Activated T-cell treated with anti-CD3 and anti-CD28 coated beads, Interleukin-2, amount 50 U/mL, for 72 hours (primary cell): ENCODE measurements at places on chromosomes 16 and 17.

DNA sequence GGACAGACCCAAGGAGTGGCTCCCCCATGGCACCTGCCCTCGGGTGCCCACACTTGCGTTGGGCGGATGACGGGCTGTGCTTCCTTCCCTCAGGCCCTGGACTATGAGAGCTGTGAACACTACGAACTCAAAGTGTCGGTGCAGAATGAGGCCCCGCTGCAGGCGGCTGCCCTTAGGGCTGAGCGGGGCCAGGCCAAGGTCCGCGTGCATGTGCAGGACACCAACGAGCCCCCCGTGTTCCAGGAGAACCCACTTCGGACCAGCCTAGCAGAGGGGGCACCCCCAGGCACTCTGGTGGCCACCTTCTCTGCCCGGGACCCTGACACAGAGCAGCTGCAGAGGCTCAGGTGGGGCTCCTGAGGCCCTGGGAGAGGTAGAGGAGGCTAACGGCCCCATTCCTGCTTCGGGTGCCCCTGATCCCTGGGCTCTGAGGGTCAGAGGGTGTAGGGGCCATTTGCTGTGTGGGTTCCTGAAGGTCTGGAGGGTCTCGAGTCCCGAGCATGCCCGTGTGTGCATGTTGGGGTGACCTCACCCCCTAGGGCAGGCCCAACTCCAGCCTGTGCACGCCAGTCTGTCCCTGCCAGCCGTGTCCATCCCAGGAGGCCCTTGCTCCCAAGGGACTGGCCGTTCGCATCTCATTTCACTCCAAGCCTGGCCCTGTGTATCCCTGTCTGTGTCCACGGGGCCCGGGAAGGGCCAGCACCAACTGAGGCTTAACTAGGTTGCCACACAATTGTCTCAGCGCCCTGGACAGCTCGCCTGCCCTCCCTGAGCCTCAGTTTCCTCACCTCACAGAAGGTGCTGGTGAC, 10.0 kb downstream of the SLC22A31 start:
- no peak for DNase-seq

DNA sequence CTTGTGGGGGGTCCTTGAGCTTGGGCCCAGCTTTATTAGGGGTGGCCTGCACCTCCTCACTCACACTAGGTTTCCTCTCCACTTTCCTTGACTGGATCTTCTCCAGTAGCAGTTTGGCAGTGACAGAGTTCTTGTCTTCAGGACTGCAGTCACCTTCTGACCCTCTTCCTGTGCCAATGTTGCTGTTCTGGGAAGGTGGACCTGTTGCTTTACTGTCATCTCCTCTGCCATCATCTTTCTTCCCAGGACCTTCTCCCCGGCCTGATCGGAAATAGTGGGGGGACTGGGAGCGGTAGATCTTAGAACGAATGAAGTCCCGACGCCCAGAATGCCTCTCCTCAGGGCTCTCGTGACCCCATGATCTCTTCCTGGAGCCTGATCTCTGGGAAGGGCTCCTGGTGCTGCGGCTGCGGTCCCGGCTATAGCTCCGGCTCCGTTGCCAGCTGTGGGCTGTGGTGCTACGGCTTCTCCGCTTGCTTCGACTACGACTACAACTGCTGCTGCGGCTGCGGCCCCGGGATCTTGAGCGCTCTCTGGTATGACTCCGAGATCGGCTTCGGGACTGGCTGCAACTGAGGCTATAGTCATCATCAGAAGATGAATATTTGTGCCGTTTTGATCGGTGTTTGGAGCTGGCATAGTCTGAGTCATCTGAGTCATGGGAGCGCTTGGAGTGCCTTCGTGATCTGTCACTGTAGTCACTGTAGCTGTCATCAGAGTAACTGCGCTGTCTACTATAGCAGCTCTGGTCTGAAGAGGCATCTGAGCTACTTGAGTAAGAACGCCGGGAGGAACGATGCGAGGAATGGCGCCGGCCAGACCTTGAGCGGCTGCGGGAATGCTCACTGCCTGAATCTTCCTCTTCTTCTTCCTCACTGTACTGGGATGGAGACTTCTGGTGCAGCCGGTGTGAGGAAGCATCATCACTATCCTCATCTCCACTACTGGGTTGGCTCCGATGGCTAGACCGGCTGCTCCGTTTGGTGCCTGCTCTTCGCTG, 9.5 kb upstream of the ITGA2B start:
- DNase-seq: no peak

DNA sequence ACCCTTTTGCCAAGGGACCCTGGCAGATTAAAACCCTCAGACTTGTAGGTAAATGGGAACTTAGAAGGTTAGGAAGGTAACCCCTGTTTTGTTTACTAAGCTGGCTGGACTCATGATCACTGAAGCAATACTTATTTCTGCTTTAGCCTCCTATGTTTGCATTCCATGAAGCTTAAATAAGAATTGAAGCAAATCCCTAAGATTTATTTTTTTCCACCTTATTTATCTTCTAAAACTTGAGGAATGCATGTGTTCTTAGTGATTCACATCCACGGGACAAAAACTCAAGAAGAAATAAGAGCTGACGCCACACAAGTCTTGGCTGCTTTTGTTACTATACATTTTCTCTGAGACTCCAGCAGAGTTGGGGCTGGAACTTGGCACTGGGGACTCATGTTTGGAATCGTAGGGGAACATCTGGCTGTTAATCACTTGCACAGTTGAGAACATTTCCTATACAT, 35.5 kb downstream of the CLUAP1 start:
- DNase-seq: no peak

- DNase-seq: no peak
Observed at GRCh38 chr16:57264950-57265371, 19.5 kb downstream of the PLLP start.

- DNase-seq: no peak
Observed at GRCh38 chr17:74686761-74687160, 26.0 kb downstream of the CD300LF start.

DNA sequence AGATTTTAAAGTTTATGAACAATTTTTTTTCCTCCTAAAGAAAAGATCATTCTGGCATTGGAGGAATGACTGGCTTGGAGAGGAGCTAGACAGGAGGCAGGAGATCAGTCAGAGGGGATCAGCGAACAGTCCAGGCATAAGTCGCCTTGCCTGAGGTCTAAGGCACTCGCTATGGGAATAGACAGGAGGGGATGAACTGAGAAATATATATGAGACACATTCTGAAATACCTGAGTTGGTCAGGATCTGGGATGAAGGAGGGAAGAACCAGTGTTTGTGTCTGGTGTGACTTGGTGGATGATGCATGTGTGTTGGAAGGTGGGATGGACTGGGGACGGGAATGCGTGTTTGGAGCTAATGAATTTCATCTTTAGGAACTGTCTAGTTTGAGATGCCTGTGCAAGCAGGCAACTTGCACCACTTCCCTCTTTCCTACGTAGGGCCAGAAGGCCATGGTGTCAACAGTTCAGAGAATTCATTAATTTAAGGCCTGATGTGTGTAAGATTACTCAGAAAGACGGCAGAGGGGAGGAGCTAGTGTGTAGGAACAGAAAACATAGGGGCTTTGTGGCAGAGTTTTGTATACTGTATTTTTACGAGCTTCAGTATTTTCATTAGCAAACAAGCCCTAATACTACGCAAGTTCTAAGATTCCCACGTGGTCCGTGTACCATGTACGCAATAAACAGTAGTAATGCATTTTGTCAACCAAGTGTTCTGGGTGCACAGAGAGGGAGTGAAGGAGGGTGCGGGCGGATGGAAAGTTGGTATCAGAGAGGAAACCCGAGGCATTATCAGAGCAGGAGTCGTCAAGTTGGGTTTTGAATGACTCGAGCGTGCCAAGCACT, 825 bp downstream of the HEATR6 start:
- DNase-seq: no peak

DNA sequence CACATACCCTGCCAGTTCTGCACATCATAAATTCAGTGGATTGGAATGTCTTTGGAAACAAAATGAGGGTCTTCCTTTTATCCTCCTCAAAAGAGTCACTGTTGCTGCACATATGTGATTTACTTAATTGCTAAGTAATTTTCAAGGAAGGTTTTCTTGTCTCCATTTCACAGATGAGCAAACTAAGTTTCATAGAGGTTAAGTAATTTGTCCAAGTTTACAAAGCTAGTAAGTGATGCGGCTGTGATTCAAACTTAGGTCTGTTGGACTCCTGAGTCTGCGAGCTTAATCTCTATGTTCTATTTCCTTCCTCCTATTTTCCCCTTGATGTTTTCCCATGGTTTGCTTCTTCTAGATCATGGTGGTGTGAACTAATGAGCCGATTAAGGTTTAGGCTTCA, 13.7 kb upstream of the ERN2 start:
- DNase-seq: no peak

- DNase-seq: no peak
Observed at GRCh38 chr17:29733166-29733565, 110.5 kb upstream of the CORO6 start.

DNA sequence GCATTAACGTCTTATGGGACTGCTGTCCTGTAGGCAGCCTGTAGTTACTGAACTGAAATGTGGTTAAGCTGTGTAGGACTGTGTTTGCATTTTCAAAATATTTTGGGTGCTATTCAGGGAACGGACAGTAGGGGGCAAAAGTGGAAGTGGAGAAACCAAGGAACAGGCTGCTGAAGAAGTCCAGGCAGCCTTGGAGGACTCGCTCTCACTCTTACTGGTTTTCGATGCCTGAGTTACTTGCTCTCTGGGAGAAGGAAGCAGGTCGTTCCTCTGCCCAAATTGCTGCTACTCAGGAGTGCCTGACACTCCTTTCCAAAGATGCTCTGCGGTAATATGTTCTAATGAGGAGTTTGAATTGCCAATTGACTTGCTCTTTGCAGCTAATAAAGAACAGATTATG, 64.5 kb upstream of the RBFOX1 start:
- DNase-seq: peak; percentile 1

GRCh38 chr17:61537264-61537771, 53.7 kb downstream of the NACA2 start:
- DNase-seq: no peak

GRCh38 chr17:82388223-82388921, 16.8 kb downstream of the UTS2R start:
- no peak for DNase-seq

DNA sequence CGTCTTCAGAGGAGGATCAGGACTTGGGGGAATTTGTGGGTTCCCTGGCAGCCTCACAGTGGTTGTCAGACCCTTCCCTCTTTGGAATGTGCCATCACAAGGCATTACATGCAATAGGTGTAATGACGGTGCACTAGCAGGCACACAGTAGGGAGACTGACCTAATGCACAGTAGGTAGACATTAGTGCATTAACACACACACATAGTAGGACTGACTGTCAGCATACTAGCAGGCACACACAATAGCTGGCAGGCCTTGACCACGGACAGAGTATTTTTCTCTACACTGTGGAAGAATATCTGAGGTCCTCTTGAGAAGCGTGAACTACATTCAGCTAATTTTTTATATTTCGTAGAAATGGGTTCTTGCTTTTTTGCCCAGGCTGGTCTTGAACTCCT, 10.9 kb upstream of the UBALD2 start:
- DNase-seq: no peak

GRCh38 chr17:38442548-38442947, 14.3 kb downstream of the ARHGAP23 start:
- no peak for DNase-seq

DNA sequence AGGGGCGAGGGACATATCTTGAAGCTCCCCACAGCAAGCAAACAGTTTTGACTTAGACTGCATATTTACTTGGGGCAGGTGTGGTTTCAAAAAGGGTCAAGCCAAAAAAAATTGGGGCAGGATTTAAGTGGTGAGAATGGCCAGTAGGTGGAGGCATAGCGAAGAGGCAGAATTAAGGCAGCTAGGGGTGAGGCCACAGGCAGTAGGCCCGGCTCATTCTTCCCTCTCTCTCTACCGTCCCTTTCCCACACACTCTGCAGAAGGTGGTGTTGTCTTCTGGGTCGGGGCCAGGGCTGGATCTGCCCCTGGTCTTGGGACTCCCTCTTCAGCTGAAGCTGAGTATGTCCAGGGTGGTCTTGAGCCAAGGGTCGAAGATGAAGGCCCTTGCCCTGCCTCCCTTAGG, 2.6 kb downstream of the SHBG start:
- DNase-seq: peak; percentile 51

DNA sequence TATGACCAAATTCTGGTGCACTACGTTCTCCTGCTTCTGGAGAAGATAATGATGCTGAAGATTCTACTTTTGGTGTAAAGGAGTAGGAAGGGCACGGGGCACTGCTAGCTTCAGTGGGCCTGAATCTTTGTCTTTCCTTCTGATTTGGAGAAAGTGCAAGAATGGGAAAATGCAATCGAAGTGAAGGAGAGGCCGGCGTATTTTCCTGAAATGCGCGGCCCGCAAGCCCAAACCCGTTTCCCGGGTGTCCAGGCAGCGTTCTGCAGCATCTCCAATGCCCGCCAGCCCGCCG, 372 bp upstream of the NDE1 start:
- DNase-seq: no peak

DNA sequence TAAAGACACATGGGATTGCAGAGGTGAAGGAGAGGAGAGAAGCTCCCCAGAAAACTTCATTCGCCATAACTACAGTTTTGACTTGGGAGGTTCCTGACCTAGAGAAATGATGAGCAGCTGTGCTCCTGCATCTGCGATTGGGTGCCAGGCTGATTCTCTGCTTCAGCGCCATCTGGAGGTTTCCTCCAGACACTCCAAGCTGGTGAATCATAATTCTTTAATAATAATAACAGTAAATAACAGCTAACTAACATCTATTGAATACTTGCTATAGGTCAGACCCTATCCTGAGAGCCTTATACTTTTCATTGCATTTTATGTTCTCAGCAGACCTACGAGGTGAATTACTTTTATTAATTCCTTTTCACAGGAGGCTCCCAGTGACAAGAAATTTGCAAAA, 575.8 kb downstream of the TOX3 start:
- DNase-seq: no peak

DNA sequence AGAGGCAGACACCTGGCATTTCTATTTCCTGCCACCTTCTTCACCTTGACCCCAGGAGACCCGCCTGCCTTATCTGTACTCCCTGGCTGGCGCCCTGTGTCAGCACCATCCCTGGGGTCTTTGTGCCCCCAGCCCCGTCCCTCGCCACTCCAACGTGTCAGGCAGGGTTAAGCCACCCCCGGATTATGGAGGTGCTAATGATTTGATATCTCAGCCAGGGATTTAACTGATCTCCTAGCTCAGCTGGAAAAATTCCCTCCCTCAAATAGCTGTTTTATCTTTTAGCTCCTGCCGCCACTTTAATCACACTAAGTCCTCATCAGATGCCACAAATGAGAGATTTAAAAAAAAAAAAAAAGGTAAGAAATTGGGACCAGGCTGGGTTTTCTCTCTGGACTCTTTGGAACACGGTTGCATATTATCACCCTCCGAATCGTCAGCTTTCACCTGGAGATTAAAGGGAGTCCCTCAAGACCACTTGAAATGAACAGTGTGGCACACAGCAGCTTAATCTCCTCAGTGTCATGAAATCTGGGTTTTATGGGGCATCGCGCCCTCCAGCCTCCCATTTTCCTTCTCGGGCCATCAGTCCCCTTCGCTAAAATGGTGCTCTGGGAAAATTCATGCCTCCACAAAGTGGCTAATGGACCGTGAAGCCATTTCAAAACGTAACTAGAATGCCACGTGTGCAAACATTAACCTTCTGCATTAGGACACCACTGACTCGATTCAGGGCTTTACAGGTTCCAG, 26.2 kb upstream of the WFDC1 start:
- DNase-seq: no peak

- DNase-seq: no peak
Observed at GRCh38 chr16:85443116-85443515, 170.0 kb upstream of the GSE1 start.

GRCh38 chr17:47273245-47273644, 19.6 kb downstream of the ITGB3 start:
- no peak for DNase-seq
